Endothelial cell of umbilical vein (primary cell): ENCODE measurements at places on chromosomes 12 and 14. TPM values are rescaled to one million over a fixed set of nuclear protein-coding genes. Genes with fewer than 3 reads are reported as not detected.

- peaks cover 41% of the 10 kb centered on the region for H3K4me1 ChIP-seq
- no peak overlapping the region for H3K4me3 ChIP-seq
Measured at GRCh38 chr14:54594537-54594936, 27.6 kb downstream of the SAMD4A start.

GRCh38 chr14:72646861-72647528 lies 246.9 kb downstream of the DPF3 start:
- peaks cover 59% of the 10 kb centered on the region for H3K4me1 ChIP-seq
- no peaks in the 10 kb centered on the region for H3K36me3 ChIP-seq
- H3K27ac ChIP-seq = no peak overlapping the region

DNA sequence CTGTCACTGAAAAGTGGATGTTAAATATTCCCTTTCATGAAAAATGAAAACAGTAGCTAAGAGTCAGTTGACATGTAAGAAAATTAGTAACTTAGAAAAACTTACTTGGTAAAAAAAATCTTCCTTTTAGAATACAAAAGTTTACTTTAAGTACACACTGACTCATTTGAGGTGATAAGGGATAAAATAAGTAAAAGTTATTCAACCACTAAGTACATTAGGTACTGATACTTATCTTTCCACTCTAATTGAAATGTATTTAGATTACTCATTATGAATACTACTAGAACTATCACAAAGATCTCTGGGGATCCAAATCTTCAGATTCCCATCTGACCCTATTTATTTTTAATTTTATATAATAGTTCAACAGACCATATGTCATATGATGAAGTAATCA lies 12.2 kb downstream of the SYCP3 start:
- H3K27ac ChIP-seq = no peak overlapping the region
- H3K4me1 ChIP-seq = no peaks in the 10 kb centered on the region
- DNase-seq = no peak
- no peaks in the 10 kb centered on the region for H3K27me3 ChIP-seq
- H3K36me3 ChIP-seq = no peaks in the 10 kb centered on the region

Gene KERA
- total RNA-seq = not detected in 2 replicates

- no peaks in the 10 kb centered on the region for H3K36me3 ChIP-seq
- no peak overlapping the region for H3K4me3 ChIP-seq
- no peaks in the 10 kb centered on the region for H3K27me3 ChIP-seq
- H3K4me1 ChIP-seq = no peaks in the 10 kb centered on the region
- no peak for DNase-seq
- H3K27ac ChIP-seq = no peak overlapping the region
Measured at GRCh38 chr12:90888316-90888715, 66.7 kb downstream of the CCER1 start.

Gene TMPRSS12
- not detected in 2 replicates for total RNA-seq

DNA sequence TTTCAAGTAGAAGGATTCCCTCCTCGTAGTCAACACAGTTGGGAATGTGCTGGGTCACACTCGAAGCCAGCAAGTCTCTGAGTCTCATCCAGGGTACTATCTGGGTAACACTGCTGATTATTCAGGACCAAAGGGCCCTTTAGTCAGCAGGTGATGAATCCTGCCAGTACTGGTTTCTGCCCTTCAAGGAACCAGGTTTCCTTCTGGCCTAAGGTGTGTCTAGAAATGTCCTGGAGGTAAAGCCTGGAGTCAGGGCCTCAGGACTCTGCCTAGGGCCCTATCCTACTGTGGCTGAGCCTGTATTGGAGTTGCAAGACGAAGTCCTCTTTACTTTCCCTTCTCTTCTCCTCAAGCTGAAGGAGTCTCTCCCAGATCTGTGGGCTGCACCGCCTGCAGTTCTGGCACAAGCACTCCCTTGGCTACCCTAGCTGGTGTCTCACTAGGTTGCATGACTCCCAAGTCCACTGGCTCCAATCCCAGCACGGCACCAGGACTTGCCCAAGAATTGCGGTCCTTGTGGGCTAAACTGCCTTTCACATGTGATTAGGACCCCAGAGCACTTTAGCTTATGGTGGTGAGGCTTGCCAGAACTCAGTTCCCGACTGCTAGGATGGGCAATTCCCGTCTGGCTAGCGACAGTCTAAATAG lies 193.7 kb upstream of the PDE3A start:
- no peak overlapping the region for H3K4me3 ChIP-seq
- no peaks in the 10 kb centered on the region for H3K27me3 ChIP-seq
- no peaks in the 10 kb centered on the region for H3K36me3 ChIP-seq
- no peaks in the 10 kb centered on the region for H3K4me1 ChIP-seq

GRCh38 chr14:32038876-32039275 lies 38.2 kb upstream of the ARHGAP5 start:
- H3K4me3 ChIP-seq = no peak overlapping the region
- no peaks in the 10 kb centered on the region for H3K36me3 ChIP-seq
- no peak for DNase-seq
- H3K27me3 ChIP-seq = no peaks in the 10 kb centered on the region
- H3K27ac ChIP-seq = no peak overlapping the region

- H3K36me3 ChIP-seq = no peaks in the 10 kb centered on the region
- H3K4me1 ChIP-seq = peaks cover 5% of the 10 kb centered on the region
- no peak overlapping the region for H3K27ac ChIP-seq
- no peak for DNase-seq
- no peaks in the 10 kb centered on the region for H3K27me3 ChIP-seq
Measured at GRCh38 chr14:104804481-104805325, 3.8 kb downstream of the ZBTB42 start.

Gene TRHDE
- not detected in 2 replicates for total RNA-seq

Gene PPP1R12A
- 83.9 and 86.8 TPM in 2 replicates for total RNA-seq

Gene DAO
- total RNA-seq = not detected in 2 replicates

GRCh38 chr12:87227162-87227561 lies 802.0 kb downstream of the C12orf50 start:
- no peak overlapping the region for H3K4me3 ChIP-seq
- H3K4me1 ChIP-seq = no peaks in the 10 kb centered on the region
- no peak for DNase-seq
- peaks cover 1% of the 10 kb centered on the region for H3K27me3 ChIP-seq
- H3K36me3 ChIP-seq = no peaks in the 10 kb centered on the region

DNA sequence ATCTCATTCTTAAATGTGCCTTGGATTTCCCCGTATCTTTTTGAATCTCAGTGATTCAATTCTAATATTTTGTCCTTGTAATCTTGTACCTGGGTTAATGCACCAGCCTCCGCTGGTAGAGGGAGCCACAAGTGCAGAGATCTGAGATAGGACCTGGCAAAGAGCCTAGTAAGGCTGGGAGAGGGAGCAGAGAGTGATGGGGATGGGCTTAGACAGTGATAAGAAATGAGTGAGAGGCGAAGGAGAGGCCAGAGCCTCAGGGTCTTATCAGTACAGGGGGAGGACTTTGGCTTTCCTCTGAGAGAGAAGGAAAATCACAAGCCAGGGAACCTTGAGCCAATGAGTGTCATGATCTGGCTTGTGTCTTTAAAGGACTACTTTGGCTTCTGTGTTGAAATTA lies 30.5 kb upstream of the LMNTD1 start:
- H3K27ac ChIP-seq = no peak overlapping the region
- peak; percentile 28 for DNase-seq
- H3K4me3 ChIP-seq = no peak overlapping the region
- no peaks in the 10 kb centered on the region for H3K27me3 ChIP-seq
- no peaks in the 10 kb centered on the region for H3K4me1 ChIP-seq

DNA sequence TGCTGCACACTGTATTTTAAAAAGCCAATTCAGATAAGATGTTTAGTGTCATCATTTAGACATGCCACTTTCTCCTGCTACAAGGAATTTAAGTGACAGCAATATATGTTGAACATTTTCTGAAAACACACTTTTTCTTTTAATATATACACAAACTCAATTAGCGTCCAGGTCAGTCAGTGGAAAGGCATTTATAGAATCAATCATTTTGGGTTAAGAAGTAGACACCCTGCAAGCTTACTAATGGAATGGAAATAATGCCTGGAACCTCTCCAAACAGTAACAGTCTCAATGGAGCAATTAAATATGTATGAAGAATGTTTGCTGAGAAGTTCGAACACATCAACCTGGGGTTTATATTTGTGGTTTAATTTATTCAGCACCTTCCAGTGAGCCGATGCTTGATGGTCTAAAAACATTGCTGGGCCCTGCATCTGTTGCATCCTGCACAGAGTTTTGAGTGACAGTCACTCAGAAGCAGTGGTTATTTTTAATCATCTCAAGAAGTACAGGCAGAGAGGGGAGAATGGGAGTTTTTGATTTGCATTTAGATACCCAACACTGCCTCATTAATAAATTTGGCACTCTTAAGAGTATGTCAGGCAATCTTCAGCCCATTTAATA lies 410.7 kb downstream of the TMEM117 start:
- H3K4me3 ChIP-seq = no peak overlapping the region
- no peaks in the 10 kb centered on the region for H3K36me3 ChIP-seq
- no peaks in the 10 kb centered on the region for H3K27me3 ChIP-seq
- H3K4me1 ChIP-seq = no peaks in the 10 kb centered on the region
- no peak overlapping the region for H3K27ac ChIP-seq
- no peak for DNase-seq

GRCh38 chr12:118107011-118107410 lies 3.2 kb upstream of the VSIG10 start:
- no peak overlapping the region for H3K4me3 ChIP-seq
- no peak for DNase-seq
- no peaks in the 10 kb centered on the region for H3K27me3 ChIP-seq
- peaks cover 11% of the 10 kb centered on the region for H3K4me1 ChIP-seq
- H3K36me3 ChIP-seq = no peaks in the 10 kb centered on the region

Gene RBP5
- not detected in 2 replicates for total RNA-seq

Gene HOXC12
- not detected in 2 replicates for total RNA-seq

DNA sequence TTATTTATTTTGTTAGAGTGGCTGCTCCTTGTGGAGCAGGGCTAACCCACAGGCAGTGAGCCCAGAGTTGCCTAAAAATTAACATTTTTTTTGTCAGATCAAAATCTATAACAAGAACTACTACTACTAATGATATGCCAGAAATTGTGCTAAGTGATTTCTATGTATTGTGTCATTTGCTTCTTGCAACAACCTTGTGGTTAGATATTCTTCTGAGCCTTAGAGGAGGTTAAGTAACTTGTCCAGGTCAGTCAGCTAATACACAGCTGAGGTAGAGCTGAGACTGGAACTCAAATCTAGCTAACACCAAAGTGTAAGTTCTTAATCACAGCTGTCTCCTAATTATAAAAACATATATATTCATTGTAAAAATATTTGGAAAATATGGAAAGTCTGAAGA lies 29.8 kb downstream of the CFL2 start:
- DNase-seq = no peak
- no peak overlapping the region for H3K27ac ChIP-seq
- H3K4me1 ChIP-seq = no peaks in the 10 kb centered on the region
- H3K36me3 ChIP-seq = no peaks in the 10 kb centered on the region
- no peak overlapping the region for H3K4me3 ChIP-seq

Gene UNG
- total RNA-seq = 45.4 and 46.7 TPM in 2 replicates

DNA sequence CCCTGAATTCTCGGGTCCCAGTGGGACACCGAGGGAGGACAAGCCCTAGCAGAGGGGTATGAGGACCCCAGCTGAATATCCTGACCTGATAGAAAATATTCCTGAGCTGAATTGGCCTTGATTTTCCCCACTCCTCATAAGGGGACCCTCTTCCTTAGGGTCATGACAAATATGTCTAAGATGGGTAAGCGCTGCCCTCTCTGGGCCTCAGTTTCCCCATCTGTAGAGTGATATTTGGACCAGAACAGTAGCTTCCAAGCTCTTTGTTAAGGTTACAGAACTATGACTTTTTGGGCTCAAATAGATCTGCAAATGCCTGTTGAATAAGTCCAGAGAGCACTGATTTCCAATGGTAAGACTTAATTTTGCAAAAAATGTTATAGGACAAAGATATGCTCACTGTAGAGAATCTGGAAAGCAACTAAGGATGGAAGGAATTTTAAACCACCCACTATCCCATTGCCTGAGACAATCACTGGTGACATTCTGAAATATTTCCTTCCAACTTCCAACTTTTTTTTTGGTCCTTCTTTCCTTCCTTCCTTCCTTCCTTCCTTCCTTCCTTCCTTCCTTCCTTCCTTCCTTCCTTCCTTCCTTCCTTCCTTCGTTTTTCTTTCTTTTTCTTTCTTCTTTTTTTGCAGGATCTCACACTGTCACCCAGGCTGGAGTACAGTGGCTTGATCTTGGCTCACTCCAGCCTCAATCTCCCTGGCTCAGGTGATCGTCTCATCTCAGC lies 32.0 kb downstream of the MYL2 start:
- DNase-seq = no peak
- H3K27me3 ChIP-seq = peaks cover 3% of the 10 kb centered on the region
- no peak overlapping the region for H3K4me3 ChIP-seq
- H3K36me3 ChIP-seq = no peaks in the 10 kb centered on the region
- H3K27ac ChIP-seq = no peak overlapping the region
- H3K4me1 ChIP-seq = peaks cover 5% of the 10 kb centered on the region

Gene NOXRED1
- total RNA-seq = 0.33 and 0.48 TPM in 2 replicates

GRCh38 chr14:74207943-74208342 lies 31.3 kb upstream of the VSX2 start:
- H3K36me3 ChIP-seq = no peaks in the 10 kb centered on the region
- no peaks in the 10 kb centered on the region for H3K4me1 ChIP-seq
- H3K27ac ChIP-seq = no peak overlapping the region
- peaks cover 4% of the 10 kb centered on the region for H3K27me3 ChIP-seq

GRCh38 chr12:761256-761655 lies 8.9 kb downstream of the WNK1 start:
- no peaks in the 10 kb centered on the region for H3K27me3 ChIP-seq
- H3K36me3 ChIP-seq = peaks cover 3% of the 10 kb centered on the region
- no peak for DNase-seq
- H3K4me1 ChIP-seq = peaks cover 8% of the 10 kb centered on the region
- H3K4me3 ChIP-seq = no peak overlapping the region
- no peak overlapping the region for H3K27ac ChIP-seq

DNA sequence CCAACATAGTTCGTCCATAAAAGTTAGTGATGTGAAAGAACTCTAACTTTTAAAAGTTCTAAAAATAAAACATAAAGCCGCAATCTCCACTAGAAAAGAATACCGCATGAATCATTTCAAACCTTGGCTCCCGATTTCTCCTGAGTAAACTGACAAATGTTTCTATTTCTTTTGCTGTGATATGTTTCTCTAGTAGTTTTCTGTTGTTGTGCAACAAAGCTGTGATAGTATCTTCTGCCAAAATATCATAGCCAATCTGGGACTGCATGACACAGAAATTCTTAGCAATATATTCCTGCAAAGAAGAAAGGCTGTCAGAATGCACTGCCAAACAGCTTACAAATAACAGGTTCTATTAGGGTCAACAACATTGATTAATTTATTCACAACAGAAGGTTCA lies 174.0 kb downstream of the ITPR2 start:
- no peak for DNase-seq
- H3K4me1 ChIP-seq = no peaks in the 10 kb centered on the region
- no peak overlapping the region for H3K27ac ChIP-seq

GRCh38 chr14:26170885-26171284 lies 426.9 kb downstream of the NOVA1 start:
- H3K4me1 ChIP-seq = no peaks in the 10 kb centered on the region
- H3K27ac ChIP-seq = no peak overlapping the region
- no peak overlapping the region for H3K4me3 ChIP-seq

GRCh38 chr12:56987551-56988053 lies 18.7 kb downstream of the ZBTB39 start:
- peaks cover 30% of the 10 kb centered on the region for H3K4me1 ChIP-seq
- DNase-seq = peak; percentile 55
- no peak overlapping the region for H3K4me3 ChIP-seq
- peak overlapping the region; percentile 3 for H3K27ac ChIP-seq
- H3K27me3 ChIP-seq = peaks cover 2% of the 10 kb centered on the region
- no peaks in the 10 kb centered on the region for H3K36me3 ChIP-seq

- H3K4me3 ChIP-seq = no peak overlapping the region
- no peaks in the 10 kb centered on the region for H3K27me3 ChIP-seq
- no peaks in the 10 kb centered on the region for H3K36me3 ChIP-seq
- DNase-seq = no peak
- no peaks in the 10 kb centered on the region for H3K4me1 ChIP-seq
Measured at GRCh38 chr14:35895256-35895655, 69.1 kb downstream of the BRMS1L start.
